RPMI7951 (cell line): ENCODE measurements at places on chromosomes 7 and 10. TPM values are rescaled to one million over a fixed set of nuclear protein-coding genes. Genes with fewer than 3 reads are reported as not detected.

DNA sequence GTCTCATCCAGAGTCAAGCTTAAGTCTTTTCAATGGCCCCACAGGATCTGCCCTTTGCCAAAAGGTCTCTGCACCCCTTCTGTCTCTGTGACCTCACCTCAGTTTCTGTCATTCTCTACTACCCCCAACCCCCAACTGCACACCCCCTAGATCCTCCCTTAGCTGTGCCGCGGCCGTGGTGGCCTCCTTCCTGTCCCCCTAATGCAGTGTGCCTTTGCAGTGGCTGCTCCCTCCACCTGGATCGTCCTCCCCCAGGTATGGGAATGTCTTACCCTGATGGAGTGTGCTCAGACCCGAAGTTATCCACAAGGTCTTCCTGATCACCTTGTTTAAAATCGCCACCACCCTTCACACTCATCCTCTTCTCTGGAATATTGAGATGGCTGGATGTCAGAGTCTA is 9.6 kb downstream of the FGF8 start:
- DNase-seq: no peak

GRCh38 chr10:62414359-62414758 is 40.2 kb downstream of the ZNF365 start:
- no peak for DNase-seq

- DNase-seq: peak; percentile 37
These were observed 31.1 kb downstream of the SKIDA1 start for GRCh38 chr10:21494191-21495001.

GJD4 gene
- not detected in 2 replicates for total RNA-seq

DNA sequence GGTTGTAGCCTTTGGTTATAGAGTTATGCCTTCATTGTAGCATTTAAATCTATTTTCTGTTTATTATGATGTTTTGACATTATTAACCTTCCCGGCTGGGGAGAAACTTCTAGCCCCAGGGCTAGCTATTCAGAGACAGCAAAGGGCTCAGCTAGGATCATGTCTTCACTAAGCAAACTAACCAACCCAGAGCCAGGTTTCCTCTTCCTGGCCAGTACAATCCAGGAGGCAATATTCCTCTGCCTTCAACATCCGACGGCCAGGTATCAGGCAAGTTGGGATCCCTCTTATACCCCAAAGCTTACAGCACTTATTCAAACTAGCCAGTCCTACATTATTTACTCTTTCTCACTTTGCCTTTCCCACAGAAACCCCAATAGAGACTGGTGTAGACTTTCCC is 1060.7 kb upstream of the GHITM start:
- DNase-seq: no peak

DNA sequence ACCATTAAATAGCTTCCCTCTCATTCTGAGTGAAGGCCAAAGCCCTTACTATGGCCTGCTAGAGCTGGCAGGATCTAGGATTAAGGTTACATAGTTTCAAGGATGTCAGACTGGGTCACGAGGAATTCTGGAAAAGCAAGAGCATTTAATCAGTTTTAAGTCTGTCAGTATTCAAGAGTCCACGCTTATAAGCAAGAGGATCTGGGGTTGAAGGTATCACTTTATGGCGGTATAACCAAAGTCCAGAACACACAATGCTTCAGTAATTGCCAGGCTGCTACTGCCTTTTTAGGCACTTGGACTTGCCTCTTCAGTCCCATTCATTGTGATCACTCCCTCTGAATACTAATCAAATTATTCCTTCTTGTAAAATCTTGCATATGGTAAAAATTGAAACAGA is 101.0 kb downstream of the HBP1 start:
- DNase-seq: no peak

GRCh38 chr10:129605986-129606518 is 139.0 kb downstream of the MGMT start:
- no peak for DNase-seq

- peak; percentile 31 for DNase-seq
These were observed 41.5 kb downstream of the PRF1 start for GRCh38 chr10:70561070-70561469.

DNA sequence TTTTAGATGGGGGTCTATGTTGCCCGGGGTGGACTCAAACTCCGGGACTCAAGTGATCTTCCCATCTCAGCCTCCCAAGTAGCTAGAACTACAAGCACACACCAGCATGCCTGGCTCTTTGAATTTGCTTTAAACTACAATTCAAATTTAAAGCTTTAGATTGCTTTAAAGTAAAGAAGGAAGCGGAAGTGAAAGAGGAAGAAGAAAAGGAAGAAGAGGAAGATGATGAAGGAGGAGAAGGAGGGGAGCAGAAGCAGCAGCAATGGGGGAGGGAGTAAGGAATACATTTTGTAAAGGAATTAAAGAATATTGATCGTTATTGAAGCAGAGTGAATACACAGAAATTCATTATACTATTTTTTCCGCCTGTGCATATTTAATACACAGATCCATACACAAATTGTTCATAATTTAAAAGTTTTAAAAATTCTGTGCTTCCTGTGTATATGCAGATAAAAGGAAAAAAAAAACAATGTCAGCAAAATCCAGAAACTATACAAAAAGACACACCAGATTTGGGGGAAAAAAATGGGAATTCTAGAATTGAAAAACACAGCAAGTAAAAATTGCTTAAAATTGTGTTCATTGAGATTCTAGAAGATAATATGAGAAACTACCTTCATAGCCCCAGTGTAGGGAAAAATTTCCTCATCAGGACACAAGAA is 60.8 kb upstream of the KCNMA1 start:
- no peak for DNase-seq

DNA sequence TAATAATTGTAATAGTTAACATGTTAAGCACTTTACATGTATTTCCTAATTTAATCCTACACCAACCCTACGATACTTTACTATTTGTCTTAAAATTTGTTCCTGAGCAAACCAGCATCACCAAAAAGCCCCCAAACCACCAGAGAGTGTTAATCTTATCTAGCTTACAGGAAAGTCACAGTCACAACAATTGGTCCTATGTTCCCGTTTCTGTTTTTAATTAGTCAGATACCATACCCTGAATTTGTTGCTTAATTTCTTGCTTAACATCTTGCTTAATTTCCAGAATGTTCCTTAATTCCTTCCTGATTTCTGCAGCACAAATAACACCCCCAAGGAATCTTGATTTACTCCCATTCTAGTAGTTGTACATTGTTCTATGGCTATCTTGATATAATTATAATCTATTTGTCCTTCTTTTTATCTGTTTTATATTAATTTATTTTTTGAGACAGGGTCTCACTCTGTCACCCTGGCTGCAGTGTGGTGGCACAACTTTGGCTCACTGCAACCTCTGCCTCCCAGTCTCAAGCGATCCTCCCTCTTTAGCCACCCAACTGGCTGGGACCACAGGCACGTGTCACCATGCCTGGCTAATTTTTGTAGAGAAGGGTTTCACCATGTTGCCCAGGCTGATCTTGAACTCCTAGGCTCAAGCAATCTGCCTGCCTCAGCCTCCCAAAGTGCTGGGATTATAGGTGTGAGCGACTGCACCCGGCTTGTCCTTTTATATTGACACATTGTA is 6.6 kb upstream of the PDSS1 start:
- no peak for DNase-seq

DNA sequence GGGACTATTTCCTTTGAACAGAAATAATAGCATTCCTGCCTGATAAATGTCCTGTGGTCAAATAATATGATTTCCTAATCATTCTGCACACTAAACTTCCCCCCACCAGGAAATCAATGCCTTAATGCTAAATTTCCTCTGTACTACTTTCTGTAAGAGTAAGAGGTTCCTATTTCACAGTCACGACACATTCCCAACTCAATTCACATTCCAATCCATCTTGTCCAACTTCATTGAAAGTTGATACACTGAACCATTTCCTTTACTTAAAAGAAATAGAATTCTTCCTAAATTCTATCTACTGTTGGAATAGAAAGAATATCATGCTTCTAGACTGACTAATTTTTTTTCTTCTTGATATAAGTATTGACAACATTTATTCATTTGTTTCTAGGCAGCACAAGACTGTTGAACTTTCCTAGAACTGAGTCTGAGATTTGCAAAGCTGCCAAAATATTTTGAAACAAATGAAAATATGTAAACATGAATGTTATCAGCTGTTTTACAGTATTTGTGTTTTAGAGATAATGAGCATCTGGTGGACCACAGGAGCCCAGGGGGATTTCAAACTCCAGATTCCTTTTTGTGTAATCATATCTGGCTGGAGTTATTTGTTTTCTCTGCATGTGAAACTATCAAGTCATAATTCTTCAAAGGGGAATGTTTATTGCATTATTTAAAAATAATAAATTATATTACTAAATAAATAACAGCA is 121.5 kb downstream of the TPST1 start:
- DNase-seq: peak; percentile 39

DNA sequence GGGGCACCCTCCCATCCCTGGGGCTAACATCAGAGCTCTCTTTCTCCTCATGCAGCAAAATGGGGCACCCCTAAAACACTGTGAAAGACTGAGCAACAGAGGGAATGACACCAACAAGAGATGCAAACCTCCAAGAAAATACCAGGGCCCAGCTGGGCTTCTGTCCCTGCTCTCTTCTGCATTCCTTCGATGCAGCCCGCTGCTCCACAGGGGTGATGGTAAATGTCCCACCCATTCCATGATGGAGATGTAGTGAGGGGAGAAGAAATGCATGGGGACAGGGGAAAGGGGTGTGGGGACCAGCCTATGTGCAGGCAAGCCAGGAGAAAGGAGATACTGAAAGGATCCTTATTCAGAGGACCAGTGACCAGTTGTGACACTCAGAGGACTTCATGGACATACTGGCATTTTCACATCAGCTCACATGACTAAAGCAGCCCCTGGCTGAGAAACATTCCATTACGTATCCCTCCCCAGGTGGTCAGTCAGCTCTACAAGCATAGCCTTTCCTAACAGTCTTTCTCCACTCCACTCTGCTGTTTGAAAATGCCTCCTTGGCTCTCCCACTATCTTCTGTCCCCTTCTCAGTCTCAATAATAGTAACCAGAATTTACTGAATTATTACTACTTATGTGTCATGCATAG is 13.3 kb downstream of the SORBS1 start:
- no peak for DNase-seq

GRCh38 chr10:68027429-68027828 is 47.7 kb downstream of the HERC4 start:
- DNase-seq: no peak

EFCAB10 gene
- total RNA-seq: not detected in 2 replicates

TCAF2 gene
- 3.6 and 4.2 TPM in 2 replicates for total RNA-seq

DNA sequence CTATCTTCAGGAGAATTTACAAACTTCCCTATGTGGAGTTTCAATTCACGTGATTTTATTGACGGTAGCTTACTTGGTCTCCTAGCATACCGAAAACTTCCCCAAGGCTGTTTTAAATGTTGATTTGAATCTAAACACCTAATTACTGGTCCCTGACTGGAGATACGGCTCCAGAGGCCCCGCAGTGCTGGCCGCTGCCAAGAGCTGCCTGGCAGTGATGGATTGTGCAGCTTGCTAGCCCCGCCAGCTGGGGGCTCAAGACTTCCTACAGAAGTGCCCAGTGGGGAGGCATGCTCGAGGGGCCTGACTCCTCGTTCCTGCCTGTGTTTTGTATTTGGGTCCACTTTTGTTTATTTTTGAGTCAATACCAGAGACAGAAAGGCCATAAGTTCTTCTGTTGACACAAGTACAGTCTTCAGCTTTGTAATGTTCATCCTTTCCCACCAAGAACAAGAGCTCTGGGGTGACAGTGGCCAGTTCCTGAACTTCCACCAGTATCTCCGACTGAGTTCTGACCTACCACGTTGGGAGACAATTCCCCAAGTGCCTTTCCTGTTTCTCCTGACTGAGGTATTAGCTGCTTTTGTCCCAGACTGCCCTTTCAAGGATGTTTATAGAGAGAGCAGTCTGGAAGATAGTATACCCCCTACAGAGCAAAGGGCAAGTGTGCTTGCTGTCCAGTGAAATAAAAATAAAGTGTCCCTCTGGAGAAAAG is 80.7 kb upstream of the CXCL12 start:
- DNase-seq: no peak

DNA sequence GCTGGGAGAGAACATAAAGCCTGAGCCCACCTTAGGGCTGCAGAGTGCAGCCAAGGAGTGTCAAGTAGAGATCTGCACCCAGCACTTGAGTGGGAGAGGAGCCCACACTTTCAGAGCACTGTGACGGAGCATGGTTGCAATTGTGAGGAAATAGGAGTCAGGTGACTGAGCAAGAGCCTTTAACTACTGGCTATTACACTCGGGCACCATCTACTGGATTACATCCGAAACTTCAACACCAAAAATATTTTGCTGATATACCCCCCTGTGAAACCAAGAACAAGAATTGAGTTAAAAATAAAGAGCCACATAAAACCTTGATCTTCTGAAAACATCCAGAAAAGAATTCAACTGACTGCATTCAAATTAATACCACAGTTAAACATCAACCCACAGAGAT is 657.9 kb downstream of the NXPH1 start:
- DNase-seq: no peak

PPP1R3C gene
- not detected in 2 replicates for total RNA-seq

HOXA1 gene
- total RNA-seq: 6.2 and 7.3 TPM in 2 replicates

DNA sequence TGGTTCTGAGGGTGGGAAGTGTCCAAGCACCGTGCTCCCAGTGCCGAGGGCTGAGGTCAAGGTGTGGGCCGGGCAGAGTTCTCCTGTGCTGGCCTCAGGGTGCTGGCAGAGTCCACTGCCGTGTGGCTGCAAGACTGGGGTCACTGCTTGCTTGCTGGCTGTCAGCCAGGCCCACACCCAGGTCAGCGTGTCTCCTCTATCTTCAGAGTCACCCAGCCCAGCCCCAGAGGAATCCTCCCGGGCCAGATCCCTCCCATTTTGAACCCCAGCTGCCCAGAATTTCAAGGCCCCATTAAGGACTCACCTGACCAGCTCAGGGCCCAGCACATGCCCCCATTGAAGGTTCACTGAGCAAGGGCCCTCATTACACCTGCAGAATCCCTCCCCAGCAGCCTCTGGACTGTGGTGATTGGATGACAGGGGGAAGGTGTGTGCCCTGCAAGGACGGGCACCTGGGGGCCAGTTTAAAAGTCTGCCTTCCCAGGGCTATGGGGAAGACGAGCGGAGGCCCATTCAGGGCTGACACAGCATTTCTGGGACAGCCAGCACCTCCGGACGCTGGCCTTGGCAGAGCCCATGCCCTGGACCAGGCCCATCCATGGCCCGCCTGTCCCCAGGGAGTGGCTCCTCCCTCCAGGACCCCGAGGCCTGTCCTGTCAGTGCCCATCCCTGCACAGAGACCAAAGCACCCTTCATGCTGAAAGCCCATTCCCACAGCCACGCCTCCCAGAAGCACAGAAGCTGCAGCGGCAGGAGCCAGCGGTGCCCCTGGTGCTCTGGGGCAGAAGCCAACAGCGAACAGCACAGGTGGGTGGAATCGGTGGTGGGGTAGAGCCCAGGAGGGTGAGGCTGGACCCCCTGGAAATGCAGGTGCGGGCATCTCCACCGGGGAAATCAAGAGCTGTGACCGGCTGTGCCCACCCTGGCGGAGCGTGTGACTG is 45.1 kb upstream of the PPP2R2D start:
- no peak for DNase-seq
